ENCODE measurements at places on chromosomes 13 and 19.

DNA sequence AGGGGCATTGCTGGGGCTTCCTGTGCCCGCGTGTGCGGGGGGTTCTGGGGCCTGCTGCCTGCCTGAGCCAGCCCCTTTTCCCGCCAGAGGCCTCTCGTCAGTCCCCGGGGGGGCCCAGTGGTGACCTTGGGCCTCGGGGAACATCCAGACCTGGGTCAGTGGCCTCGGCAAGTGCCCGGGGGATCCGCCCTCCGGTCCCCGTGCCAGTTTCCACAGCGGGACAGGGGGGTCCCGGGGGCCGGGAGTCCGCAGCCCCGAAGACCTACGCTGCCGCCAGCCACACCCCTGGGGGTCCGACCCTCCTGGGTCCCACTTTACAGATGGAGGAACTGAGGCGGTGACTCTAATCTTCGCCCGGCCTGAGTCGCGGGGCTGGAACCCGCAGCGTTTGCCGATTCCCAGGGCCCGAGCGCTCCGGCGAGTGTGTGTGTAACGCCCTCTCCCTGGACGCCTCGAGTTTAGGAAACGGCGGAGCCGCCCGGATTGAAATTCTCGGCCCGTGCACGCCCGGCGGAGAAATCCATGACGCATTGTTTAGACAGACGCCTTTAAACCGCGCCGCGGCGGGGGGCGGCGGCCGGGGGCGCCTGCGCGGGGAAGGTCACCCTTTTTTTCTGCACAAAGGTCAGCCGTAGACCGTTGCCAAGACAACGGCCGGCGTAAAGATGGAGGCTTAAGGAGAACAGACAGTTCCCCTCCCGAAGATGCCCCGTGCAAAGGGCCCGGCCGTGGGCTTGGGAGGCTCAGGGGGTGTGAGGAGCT is 39.3 kb downstream of the EFNA2 start:
- no peak overlapping the region for H3K27ac ChIP-seq
- DNase-seq, result peak; percentile 86
- peaks cover 5% of the 10 kb centered on the region for H3K4me1 ChIP-seq
- no peaks in the 10 kb centered on the region for H3K27me3 ChIP-seq
- no peaks in the 10 kb centered on the region for H3K36me3 ChIP-seq

- no peak overlapping the region for H3K27ac ChIP-seq
- H3K27me3 ChIP-seq, result no peaks in the 10 kb centered on the region
- no peak for DNase-seq
- no peaks in the 10 kb centered on the region for H3K36me3 ChIP-seq
- no peaks in the 10 kb centered on the region for H3K4me1 ChIP-seq
Observed at GRCh38 chr13:87078947-87079795, 592.0 kb upstream of the SLITRK5 start.

DNA sequence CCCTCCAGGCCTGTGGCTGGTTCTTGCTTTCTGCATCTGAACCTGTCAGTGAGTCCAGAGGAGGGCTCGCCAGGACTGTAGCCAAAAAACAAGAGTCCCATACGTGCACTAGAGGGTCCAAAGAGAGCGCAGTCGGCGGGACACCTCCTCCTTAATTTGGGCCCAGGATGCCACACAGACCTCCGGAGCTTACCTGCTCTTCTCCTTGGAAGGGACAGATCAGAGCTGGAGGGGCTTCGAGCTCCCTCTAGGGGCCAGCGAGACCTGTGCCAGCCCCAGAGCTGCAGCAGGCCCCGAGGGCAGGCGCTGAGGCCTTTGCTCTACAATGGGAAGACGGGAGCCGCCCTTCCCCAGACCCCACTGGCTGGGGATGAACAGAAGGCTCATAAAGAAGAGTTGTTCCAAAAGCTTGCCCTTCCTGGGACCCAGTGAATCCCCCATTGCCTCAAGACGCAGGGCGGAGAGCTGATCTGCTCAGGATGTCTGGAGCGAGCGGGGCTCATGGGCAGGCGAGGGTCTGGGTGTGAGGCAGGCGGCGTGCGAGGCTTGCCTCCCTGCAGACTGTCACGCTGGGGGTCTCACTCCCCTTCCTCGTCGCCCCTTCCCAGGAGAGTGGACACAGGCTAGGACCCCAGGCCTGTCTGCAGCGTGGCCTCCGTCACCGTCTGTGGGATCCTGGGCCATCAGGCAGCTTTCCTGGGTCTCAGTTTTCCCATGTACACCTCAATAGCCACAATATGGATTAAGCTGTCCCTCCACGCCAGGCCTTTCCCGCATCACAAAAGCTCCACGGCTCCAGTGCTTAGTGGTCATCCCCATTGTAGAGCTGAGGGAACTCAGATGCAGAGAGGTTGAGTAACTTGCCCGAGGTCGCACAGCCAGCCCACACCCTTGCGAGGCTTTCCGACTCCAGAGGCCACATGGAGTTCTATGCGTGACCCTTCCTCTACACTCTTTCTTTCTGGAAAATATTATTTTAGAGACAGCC is 46.9 kb upstream of the VSTM2B start:
- H3K36me3 ChIP-seq, result no peaks in the 10 kb centered on the region
- no peak overlapping the region for H3K27ac ChIP-seq
- no peaks in the 10 kb centered on the region for H3K4me1 ChIP-seq
- no peak for DNase-seq
- no peak overlapping the region for H3K4me3 ChIP-seq

- no peak overlapping the region for H3K4me3 ChIP-seq
- H3K4me1 ChIP-seq, result peaks cover 2% of the 10 kb centered on the region
- no peaks in the 10 kb centered on the region for H3K27me3 ChIP-seq
- DNase-seq, result no peak
- peaks cover 3% of the 10 kb centered on the region for H3K36me3 ChIP-seq
Observed at GRCh38 chr13:113623491-113624234, 34.3 kb downstream of the ATP4B start.
